Iris pigment epithelial cell (primary cell): ENCODE measurements at places on chromosomes 2 and 18.
A peak's percentile ranks its signal among the peaks of the same experiment; 100 is the strongest.

- no peak for DNase-seq
Measured at GRCh38 chr2:172358691-172359556, 68.5 kb upstream of the ITGA6 start.

GRCh38 chr2:133442393-133442792 lies 125.9 kb downstream of the NCKAP5 start:
- no peak for DNase-seq

DNA sequence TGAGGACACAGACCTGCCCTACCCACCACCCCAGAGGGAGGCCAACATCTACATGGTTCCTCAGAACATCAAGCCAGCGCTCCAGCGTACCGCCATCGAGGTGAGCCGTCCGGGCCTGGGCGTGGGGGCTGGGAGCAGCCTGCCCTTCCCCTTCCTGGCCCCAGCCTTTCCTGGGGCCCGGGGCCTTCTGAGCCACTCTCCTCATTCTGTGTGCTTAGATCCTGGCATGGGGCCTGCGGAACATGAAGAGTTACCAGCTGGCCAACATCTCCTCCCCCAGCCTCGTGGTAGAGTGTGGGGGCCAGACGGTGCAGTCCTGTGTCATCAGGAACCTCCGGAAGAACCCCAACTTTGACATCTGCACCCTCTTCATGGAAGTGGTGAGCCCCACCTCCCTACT lies 157.9 kb downstream of the DYSF start:
- DNase-seq, result no peak

DNA sequence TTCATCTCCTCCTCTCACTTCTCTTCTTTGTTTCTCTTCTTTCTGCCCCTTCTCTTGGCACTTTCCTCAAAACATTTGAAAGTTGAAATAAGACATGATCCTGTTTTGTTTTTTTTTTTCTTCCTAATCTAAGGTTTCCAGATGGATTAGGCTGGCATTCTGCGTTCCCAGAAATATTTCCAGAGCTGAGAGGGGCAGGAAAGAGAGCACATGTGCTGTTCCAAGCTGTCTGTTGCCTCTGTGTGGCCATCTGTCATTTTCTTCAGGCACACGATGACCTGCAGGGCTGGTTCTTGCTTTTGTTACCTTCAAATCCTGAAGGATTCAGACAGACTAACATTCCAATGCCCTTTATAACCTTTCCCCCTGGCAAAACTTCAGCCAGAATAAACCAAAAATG lies 142.9 kb downstream of the RNF144A start:
- no peak for DNase-seq

GRCh38 chr2:15265889-15266288 lies 295.2 kb downstream of the NBAS start:
- DNase-seq, result no peak

DNA sequence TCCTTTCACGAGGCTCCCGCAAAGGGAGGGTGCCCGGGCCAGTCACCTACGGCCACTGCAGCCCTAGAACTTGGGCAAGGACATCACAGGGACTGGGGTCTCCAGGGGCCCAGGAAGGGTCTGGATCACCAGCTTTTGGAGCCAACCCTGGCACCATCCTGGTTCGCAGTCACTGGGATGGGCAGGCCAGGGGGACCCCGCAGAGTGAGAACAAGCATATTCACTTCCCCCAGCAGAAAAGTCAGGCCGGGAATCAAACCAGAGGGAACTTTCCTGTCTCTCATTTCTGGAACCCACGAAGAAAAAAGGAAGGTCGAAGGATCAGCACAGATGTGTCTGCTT lies 15.4 kb downstream of the SMAD7 start:
- no peak for DNase-seq

- no peak for DNase-seq
Measured at GRCh38 chr2:111927723-111928122, 29.3 kb downstream of the MERTK start.

- DNase-seq, result peak; percentile 75
Measured at GRCh38 chr18:55251254-55251971, 292.2 kb upstream of the CCDC68 start.

DNA sequence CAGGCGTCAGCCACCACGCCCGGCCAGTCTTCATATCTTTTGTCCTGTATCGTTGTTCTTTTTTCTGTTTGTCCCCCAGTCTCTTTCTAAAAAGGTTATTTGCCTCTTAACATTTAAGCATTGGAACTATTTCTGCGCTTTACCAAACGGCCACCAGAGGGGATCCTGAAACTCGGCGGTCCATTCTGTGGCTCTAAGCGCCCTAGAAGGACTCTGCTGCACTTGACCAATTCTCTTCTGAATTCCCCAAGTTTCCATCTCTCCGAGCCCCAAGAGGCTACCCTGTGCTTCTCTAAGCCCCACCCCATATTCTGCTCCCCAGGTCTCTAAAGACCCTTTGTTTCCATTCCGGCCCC lies 33.1 kb upstream of the REG3G start:
- DNase-seq, result peak; percentile 19

DNA sequence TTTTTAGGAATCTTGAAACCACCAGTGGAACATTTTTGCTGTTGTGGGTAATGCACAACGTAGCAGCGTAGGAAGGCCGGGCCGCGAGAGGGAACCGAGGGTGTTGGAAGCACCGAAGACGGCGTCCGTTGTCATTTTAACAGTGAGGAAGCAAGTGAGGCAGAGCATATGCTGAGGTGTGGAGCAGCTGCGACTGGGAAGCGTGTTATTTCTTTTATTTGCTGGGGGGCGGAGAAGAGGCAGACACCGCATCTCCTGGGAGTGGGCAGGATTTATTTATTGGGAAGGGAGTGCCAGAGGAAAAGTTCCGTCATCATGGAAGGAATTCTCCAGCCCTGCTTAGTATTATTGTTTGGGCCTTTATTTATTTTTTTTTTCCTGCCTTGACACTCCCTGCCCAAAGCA lies 232.8 kb downstream of the KLHL29 start:
- no peak for DNase-seq

DNA sequence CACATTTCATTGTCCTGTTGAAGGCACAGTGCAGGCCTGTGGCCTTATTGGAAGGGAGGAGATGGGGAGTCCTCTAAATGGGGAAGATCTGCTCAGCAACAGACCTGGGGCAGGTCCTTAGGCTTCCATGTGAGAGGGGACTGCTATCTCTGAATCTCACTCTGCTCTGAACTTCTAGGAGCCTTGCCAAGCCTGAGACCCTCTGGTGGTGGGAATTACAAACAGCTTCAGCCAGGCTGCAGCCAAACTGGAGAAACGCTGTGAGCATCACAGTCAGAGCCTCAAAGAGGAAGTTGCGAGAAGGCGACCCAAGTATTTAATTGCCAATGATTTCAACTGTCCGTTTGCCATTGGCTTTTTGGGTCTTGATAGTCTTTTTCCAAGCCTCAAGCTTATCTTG lies 66.8 kb upstream of the MC2R start:
- DNase-seq, result no peak

- no peak for DNase-seq
Measured at GRCh38 chr18:50700245-50701165, 119.3 kb downstream of the MRO start.

DNA sequence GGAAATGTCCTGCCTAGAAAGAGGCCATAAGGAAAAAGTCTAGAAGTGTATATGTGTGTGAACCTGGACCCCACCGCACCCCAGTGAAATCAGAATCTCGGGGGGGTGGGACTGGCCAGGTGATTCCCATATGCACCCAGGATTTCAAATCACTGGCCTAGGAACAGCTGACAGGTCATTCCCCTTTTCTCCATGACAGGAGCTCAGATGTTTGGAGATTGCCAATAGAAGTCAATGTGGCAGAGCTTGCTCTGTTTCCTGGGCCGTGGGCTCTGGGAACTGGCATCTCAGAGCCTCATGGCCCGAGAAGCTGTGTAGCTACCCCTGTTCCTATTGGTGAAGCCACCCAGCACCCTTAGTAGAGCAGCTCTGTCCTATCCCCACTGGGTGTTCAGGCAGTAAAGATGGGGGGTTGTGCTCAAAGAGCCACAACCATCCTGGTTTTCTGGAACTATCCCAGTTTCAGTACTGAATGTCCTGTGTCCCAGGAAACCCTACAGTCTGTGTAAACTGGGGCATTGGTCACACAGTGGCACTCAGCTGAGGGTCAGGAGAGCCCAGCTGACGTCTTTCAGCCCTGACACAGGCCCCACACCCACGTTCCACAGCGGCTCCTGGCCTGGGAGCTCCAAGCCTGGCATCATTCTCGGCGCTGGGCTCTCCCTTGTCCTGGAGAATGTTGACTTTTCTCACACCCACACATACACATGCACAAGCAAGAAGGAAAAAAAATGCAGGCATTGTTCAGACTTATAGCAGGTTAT lies 18.9 kb downstream of the GNLY start:
- peak; percentile 70 for DNase-seq

- DNase-seq, result peak; percentile 32
Measured at GRCh38 chr2:74052732-74053710, 68.3 kb downstream of the TET3 start.

DNA sequence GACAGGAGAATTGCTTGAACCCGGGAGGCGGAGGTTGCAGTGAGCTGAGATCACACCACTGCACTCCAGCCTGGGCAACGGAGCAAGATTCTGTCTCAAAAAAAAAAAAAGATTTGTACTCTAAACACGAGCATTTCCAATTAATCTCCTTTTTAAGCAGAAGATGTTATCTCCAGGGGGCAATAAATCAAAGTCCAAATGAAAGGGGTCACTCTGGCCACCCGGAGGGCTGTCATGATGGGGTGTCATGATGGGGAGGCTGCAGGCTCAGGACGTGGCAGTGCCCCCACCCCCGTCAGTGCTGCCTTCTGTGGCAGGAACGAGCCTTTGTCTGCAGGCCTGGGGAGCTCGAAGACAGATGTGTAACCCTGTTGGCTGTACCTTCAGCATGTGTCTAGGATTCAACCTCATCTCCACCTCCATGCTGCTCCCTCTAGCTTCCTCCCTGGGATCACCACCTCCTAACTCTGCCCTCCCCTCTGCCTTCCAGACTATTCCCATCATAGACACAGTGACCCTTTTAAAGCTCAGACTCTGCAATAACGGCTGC lies 76.9 kb upstream of the YWHAQ start:
- DNase-seq, result no peak
